ENCODE measurements at places on chromosomes 11 and 22.
A peak's percentile ranks its signal among the peaks of the same experiment; 100 is the strongest.

DNA sequence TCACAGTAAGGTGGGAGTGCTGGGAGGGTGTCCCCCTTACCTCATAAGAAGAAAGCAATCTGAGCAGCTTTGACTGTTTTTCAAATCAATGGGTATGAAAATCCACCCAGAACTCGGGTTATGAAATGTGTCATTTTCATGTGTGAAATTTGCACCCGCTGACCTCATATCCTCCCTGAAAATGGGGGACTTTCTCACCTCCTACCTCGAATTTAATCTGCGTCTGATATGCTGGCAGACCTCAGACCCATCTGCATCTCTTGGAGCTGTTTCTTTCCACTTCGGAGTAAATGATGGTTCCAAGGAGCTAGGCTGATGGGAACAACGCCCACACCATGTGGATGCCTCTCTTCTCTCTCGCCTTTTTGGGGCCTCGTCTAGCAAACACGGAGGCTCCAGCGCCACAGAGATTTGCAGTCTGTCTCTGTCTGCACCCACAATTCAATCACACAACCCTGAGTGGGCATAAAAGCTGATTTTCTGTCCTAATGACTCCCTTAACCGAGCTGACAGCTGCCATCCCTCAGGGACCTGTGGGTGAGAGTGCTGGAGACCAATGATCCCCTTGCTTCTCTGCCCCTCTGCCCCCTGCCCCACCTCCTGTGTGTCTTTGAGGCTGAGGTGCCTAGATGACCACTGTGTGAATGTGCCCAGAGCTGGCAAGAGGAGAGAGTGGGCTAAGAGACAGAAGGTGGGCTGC is 71.0 kb downstream of the TRIM29 start:
- no peak for DNase-seq

DNA sequence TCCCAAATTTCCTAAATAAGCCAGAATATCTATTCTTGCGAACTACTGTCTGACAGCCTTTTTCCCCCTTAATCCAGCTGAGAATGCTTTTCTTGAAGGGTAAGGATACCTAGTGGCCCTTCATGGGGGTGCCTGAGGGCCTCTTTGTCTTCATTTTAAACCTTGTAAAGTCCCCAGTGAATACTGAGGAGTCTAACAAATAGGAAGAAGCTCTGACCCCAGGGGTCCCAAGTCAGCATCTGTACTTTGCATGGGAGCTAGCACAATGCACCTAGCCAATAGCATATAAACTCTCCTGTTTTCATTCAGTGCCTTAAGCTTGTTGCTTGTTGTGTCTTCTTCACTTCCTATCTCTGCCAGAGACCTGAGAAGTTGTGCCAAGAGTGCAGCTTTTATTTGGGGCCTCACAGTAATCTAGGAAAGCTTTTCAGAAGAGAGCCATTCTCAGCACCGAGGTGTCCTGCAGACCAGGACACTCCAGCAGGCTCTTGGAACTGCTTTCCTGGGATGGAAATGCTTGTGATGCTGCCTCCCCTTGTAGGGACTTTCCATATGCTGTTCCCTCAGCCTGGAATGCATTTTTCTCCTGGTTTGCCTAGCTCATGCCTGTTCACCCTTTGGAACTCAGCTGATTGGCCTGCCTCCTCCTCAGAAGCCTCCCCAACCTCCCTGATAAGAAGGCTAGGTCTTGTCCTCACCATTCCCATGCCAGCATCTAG is 37.2 kb downstream of the BMAL1 start:
- no peak for DNase-seq

DNA sequence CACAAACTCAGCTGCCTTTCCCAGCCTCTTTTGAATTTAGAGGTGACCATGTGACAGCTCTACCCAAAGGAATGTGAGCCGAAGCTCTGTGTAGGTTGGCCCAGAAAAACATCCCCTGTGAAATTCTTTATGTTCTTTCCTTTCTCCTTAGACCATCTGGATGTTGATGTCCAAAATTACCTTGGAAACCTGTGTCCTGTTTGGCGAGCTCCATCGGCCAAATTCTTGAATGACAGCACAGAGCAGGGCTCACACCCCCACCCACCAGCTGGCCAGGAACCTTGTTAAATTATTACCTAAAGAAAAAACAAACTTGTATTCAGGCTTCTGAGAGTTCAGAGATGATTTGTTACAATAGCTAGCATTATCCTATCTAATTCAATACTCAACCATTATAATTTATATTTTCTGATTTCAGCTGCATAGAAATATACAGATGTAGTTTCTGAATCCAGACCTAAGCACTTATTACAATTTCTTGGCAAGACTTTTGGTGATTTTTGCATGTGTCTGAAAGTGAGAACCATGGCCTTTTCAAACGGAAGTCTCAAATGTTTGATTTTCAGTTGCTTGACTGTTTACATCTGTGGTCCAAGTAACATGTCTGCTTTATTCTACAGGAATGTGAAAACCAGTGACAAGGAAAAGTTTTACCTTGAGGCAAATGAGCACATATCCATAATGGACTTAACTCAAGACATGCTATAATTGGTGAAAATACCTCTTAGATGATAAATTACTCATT is 554.2 kb downstream of the NTM start:
- DNase-seq, result peak; percentile 68

- no peak for DNase-seq
These were observed 112.7 kb downstream of the SHANK2 start for GRCh38 chr11:71139516-71140205.

DNA sequence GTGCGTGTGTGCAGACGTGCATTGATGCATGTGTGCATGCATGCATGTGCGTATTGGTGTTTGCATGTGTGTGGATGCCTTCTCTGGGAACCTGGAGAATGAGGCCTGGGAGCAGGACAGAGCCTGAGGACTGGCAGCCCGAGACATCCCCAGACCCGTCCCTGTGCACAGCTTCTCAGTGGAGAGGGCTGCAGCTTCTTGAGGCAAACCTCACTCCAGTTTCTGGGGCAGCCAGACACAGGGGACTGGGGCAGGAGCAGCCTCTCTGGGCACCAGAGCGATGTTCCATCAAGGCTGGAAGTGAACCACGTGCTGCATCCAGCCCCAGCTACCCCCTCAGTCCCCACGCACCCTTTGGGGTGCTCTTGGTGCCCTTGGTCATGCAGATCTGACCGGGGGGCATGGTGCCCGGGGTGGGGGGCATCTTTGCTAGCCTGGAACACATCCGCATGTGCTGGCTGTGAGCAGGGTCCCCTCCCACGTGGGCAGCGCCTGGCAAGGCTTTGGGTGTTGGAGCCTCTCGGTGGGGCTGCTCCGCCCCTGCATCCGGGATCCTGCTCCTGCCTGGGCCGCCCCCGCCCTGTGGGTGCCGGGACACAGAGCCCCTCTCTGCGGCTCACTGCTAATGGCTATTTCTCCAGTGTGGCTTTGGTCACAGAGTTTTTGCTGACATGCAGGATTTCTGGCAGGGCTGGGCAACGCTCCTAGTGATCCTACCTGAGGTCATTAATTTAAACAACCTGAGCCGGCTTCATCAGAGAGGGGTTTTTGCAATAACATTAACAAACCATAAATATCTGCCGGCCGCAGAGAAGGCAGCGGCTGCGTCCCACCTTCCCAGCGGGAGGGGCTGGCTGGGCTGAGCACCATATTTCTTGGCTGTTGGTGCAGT is 434.7 kb downstream of the TBC1D22A start:
- DNase-seq, result no peak

DNA sequence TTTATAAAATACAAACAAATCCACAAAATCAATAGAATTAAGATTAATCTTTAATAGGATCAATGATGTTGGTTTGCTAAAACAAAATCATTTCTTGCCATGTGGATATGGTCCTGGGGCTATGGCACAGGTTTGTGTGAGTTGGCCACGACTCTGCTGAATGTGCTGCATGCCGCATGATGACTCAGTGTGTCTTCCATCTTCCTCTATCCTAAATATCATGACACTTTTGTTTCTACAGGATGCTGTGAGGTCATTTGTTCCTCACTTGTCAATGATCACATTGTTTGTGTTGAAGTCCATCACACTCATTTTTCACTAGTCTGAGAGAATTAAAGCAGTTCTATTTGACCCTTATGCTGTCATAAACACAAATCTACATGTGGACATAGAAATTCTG is 167.2 kb upstream of the ZBED5 start:
- no peak for DNase-seq

DNA sequence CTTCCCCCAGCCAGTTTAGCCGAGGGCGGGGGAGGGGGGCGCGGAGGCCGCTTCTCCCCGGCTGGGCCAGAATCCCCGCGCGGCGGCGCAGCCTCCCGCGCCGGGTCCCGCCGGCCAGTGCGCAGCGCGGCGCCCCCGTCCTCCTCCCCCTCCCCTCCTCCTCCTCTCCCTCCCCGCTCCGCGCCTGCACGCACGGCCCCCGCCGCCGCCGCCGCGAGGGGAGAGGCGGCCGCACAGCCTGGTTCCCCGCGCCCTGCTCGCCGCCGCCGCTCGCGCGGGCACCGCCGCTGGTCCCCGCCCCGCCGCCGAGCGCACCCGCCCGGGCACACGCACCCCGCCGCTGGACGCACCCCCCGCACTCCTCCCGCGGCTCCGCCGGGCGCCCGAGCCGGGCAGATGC is at the start of gene FLRT1:
Gene FLRT1, plus strand, starts transcription at position 356 of the 400 bp plus-strand sequence. CDS start 80,337 bp downstream, outside the sequence.
- no peak for DNase-seq

DNA sequence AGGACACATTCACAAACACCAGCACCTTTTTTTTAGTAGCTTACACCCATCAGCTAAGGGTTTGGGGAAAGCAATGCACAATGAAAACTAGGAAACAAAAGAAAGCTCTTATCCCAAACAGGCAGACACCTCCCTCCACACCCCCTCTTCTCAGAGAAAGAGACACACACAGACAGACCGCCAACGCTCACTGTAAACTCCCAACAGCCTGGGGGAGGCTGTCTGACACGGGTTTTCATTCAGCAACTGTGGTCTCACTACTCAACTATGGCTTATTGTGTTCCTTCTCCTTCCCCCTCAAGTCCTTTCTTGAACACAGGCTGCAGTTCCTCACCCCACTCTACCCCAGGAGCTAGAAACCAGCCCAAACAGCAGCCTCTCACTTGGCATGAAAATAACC is 123.4 kb downstream of the C11orf58 start:
- no peak for DNase-seq

GRCh38 chr11:14584595-14584994 is 59.0 kb upstream of the PDE3B start:
- peak; percentile 76 for DNase-seq
